HuH-7.5 (cell line): ENCODE measurements at places on chromosomes 2 and 18.

GRCh38 chr2:9231291-9232165 lies 24.9 kb downstream of the ASAP2 start:
- no peak for DNase-seq

GRCh38 chr2:240876475-240877251 lies 8.0 kb downstream of the AGXT start:
- DNase-seq, result no peak

- DNase-seq, result no peak
These were observed 5.8 kb upstream of the TLK1 start for GRCh38 chr2:171166328-171166983.

DNA sequence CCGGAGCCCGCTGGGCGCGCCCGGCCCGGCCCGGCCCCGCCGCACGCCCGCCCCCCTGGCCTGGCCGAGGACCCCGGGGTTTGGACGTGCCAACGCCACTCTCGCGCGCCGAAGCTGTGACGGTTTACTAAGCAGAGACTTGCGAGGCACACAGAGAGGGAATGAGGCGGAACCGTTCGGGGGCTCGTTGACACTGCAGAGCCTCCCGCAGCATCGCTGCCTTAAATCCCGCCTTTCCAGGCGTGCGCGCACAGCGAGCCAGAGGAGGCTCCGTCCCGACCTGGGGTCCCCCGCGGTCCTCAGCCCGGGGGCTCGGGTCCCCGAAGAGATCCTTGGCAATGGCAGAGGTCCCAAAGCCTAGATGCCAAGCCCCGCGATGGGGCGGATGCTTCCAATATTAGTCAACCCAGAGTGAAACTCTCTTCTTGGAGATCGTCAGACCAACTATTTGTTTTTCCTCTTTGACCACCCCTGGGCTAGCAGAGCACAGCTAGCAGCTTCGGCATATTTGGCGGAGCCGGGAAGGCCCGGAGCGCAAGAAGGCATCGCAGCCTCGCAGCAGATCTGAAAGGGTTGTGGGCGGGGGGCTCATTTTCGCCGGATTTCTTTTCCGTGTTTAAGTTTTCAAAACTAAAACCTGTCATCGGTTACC lies at the start of gene ZNF385B:
Gene ZNF385B (minus strand): TSS at position 197 of the 652 bp plus-strand sequence.
- peak; percentile 31 for DNase-seq

GRCh38 chr18:38047820-38048219 lies 482.2 kb upstream of the CELF4 start:
- no peak for DNase-seq

- DNase-seq, result no peak
These were observed 12.7 kb upstream of the ARHGEF4 start for GRCh38 chr2:130823886-130824491.

DNA sequence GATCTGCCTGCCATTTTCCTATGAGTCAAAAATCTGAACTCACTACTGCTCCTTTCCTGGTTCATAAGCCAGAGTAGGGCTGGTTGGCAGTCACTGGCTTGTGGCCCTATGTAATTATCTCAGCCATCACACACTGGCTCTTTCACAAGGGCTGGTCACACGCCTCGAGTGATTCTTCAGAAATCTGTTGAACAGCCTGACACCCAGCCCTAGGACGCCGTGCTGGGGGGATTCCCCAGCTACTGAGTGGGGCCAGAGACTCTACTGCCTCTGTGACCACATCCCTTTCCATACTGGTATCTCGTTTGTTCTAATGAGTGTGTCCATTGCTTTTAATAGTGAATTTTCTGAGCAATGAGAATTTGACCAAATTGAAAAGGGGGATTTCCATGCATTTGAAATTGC lies 45.8 kb upstream of the RBM44 start:
- no peak for DNase-seq

DNA sequence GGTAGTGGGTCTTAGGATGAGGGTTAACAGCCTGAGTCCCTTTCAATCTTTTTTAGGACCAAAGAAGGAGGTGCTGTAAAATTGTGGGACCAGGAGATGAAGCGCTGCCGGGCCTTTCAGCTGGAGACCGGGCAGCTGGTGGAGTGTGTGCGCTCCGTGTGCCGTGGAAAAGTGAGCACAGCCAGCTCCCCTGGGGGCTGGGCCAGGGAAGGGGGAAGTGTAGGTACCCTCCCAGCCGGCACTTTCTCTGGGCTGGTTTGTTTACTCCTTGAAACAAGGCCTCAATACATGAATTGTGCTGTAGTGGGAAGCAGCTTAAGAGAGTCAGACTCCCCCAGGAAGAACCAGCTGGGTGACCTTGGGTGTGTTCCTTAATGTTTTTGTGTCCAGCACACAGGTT lies 90.1 kb downstream of the RTN4 start:
- no peak for DNase-seq

- no peak for DNase-seq
These were observed 26.6 kb upstream of the NAPG start for GRCh38 chr18:10499230-10499629.

GRCh38 chr18:70314151-70314782 lies 25.4 kb downstream of the SOCS6 start:
- DNase-seq, result no peak

DNA sequence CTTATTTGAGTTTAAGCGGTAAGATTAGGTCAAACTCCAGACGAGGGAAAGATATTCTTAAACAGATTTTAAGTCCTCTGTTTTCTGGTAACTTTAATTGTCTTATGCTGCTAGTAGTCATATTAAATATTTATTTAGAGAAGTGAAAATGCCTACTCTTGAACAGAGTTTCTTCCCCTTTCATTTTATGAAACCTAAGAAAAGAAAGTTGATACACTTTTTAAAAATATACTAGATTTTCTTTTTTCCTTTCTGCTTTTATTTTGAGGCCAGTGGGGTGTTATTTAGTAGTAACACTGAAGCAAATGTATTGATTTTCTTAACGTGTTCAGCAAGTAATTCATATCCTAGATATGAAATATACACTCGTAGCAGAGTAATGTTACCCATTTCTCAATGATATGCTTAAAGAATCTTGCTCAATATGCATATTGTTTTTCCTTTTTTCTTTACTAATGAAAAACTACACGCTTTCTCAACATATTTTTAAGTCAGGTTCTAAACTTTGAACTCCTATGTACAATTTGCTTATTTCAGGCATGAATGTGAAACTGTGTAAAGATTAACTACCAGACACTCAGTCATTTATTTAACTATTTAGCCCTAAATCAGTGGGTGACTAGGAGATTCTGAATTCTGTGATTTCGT lies 691 bp downstream of the KYNU start:
- DNase-seq, result no peak

DNA sequence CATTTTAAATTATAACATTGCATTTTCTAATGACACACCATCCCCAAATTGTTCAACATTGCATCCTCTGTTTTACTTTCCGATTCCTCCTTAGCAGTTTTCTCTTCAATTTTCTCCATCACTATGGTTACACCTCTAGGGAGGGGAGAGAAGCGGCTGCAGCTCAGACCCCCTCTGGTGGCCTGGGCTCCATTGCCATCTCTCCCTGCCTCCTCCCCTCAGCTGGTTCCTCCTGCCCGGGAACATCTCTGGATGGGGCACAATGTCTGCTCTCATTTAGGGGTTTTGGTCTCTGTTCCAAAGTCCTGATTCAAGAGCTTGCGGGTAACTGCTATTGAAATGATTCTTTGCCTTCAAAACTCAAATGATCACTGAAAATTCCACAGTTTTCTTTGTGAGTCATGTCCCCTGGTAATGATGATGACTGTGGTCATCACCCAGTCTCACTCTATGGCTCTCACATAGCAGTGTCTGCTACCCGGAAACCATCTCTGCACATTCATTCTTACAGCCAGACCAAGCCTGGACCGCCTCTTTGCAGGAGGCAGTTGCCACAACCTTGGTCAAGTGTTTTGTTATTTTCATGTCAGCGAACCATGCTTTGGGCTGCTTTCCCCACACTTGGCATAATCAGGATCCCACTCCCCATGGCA lies 263.9 kb downstream of the ALPK2 start:
- no peak for DNase-seq

GRCh38 chr2:88852753-88853402 lies 161.4 kb downstream of the RPIA start:
- DNase-seq, result no peak

DNA sequence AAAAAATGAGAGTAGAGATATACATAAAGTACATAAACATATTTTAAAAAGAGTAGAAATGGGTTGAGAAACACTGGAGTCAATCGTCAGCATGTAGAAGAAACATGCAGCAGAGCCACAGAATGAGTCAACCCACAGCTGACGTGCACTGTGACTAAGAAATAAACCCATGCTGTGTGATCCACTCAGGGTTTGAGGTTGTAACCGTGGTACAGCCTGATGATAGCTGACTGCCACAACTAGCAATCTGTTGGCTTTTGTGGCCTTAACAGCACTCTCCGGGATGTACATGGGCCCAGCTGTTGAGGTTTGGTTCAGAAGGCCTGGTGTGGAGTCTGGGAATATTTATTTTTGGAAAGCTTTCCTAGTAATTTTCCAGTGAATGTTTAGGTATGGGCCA lies 554.4 kb upstream of the MEX3C start:
- DNase-seq, result no peak

DNA sequence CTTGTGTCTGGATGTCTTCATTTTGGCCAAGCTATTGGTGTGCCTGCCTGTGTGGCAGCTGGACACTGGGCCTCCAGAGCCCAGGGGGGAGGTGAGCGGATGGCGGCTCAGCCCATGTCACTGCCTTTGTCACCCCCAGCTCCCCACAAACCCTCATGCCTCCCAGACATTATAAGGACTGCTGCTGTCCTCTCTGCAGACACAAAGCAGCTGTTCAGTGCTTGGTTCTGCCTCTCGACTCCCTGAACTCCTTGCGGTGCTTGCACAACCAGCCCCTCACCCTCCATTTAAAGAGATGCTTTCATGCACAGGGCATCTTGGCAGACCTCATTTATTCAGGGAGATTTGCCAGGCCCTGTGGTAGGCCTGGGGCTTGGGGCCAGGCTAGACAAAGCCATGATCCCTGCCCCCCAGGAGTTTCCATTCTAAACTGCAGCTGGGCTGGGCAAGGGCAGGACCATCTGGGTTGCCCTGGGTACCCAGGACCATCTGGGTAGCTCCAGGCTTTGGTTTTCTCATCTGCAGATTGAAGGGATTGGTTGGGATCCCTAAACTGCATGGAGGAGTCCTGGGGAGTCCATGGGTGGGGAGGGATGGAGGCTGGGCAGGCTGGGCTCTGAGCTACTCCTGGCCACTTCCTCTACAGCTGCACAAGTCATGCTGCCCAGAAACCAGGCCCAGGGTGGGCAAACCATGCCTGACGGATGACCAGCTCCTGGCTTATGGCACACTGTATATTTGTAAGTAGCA lies 168.5 kb downstream of the CELF4 start:
- DNase-seq, result no peak

DNA sequence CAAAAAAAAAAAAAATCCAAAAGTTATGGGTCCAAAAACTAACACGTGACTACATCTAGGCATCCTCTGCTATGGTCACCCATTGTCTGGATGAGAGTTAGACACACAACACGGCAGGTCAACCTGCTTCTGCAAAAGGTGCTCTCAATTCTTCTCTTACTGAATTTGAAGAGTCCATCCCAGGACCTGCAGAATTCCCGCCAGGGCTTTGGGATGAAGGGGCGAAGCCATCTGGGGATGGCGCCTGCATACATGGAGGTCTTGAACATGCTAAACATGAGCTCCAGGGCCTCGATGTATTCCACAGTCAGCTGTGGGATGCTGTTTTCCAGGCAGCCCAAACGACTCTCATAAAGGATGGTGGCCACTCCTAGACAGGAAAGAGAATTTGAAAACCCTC lies 19.1 kb downstream of the CYP27C1 start:
- DNase-seq, result no peak

DNA sequence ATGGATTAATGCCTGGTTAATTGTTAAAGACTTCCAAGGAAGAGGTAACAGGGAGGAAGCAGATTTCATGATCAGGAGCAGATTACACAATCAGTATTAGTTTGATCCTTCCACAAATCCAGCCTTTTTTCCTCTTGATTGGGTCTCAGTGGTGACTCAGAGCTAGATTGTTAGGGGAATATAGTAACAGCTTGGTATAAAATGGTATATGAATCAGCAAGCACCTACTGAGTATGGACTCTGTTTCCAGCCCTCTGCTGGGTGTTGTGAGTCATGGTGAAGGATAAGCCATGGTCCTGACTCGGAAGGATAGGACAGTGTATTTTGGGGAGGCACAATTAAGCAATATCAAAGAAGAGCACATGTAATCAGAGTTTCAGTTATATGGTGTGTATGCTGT lies 272.4 kb upstream of the DPP10 start:
- no peak for DNase-seq

DNA sequence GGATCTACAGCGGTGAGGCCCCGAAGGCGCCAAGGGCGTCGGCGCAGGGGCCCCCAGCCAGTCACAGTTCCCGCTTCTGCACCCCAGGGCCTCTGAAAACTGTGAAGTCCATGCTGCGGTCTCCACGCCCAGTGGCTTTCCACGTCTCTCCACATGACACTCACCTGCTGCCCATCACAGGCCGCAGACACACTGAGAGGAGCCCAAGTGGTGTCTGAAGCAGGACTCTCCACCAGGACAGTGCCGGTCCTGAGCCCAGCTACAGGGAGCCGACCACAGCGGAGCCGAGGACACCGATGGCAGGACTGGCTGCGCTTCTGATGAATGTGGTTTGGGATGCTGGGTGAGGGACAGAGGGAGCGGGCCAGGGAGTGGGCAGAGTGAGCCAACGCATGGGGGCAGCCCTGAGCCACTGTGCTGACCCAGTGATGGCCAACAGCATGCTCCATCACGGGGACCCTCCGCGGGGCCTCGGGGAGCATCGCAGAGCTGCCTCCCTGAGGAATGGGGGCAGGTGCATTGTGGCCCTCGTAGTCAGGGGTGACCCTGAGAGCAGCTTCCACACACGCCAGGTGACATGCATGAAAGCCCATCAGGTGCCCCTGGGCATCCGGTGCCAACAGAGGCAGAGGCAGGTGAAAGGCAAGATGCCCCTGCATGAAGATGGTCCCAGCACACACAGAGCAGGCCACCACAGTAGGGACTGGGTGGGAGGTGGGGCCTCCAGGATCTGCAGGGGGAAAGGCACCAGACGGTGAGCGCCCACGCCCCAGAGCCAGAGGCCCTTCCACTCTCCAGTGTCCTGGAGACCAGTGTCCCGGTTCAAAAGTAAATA lies 116.6 kb downstream of the HDAC4 start:
- no peak for DNase-seq

- no peak for DNase-seq
These were observed 37.2 kb upstream of the PXDN start for GRCh38 chr2:1781291-1782080.

- no peak for DNase-seq
These were observed 96.4 kb upstream of the NOL4 start for GRCh38 chr18:34321066-34321465.

GRCh38 chr2:81389203-81389602 lies 1084.7 kb upstream of the LRRTM1 start:
- no peak for DNase-seq

GRCh38 chr18:49647496-49648168 lies 85.8 kb downstream of the LIPG start:
- DNase-seq, result no peak

DNA sequence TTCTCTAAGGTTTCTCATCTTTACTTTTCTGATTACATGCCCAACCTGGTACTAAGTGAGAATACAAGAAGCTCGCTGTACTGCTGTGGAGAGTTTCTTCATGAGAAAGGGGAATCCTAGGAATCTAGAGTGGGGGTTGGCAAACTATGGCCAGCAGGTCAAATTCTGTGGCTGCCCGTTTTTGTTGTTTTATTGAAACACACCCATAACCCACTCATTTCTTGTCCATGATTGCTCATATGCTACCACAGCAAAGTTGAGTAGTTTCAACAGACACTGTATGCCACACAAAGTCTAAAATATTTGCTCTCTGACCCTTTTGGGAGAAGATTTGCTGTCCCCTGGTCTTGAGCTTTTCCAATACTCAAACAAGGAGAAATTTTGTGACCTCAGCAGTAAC lies 58.8 kb downstream of the C2orf74 start:
- no peak for DNase-seq

- no peak for DNase-seq
These were observed 232.1 kb downstream of the TMX3 start for GRCh38 chr18:68482815-68483214.
